A549 treated with ZK216348 at 1 μM for 4 hours (cell line): ENCODE measurements at places on chromosomes 3 and 15. TPM values are rescaled to one million over a fixed set of nuclear protein-coding genes. Genes with fewer than 3 reads are reported as not detected.

Gene CCDC33
- 5.7 to 8.6 TPM (median 7.2 TPM) in 5 replicates for total RNA-seq

Gene GP9
- total RNA-seq, result not detected in 5 replicates

Gene CCR9
- not detected in 5 replicates for total RNA-seq

Gene ASB7
- 9.7 to 14.1 TPM (median 11.0 TPM) in 5 replicates for total RNA-seq

Gene AQP9
- total RNA-seq, result not detected in 5 replicates

Gene HIGD1A
- total RNA-seq, result 48.4 to 125 TPM (median 69.4 TPM) in 5 replicates

Gene SLTM
- total RNA-seq, result 75.5 to 88.1 TPM (median 77.0 TPM) in 5 replicates
